AML-193 (cell line): ENCODE measurements at places on chromosomes 3 and 15.

DNA sequence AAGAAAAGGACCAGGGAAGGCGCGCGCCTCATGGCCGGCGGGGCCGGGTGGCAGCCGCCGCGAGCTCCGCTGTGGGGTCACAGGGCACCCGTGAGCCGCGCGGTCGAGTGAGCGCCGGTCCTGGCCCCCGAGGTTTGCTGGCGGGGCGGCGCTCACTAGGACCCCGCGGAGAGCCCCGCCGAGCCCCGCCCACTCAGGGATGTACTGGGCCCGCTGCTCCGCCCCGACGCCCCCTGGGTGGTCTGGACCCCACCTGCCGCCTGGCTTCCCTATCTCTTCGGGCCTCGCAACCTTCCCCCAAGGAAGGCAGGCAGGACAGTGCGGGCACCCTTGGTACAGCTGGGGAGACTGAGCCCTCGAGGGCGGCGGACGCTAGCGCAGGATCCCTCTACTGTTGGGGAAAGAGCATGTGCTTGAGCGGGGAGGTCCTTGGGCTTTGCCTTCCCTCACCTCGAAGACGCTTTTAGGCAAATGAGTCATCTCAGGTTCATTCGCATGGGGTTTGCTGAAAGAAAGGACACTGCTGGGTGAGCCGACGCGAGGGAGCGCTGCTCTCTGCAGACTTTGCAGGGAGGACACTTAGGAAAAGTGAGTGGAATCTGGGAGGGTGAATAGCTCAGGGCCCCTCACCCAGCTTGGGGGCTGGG lies at the start of gene CHRNB4:
TSS of gene CHRNB4 (minus strand) at position 109 of the 647 bp plus-strand sequence. CDS start at position 32, 77 bp downstream.
- no peak for DNase-seq

GRCh38 chr3:98766924-98767323 lies 3.8 kb downstream of the ST3GAL6 start:
- no peak for DNase-seq

GRCh38 chr15:66573348-66573718 lies 7.5 kb upstream of the LCTL start:
- DNase-seq, result no peak

DNA sequence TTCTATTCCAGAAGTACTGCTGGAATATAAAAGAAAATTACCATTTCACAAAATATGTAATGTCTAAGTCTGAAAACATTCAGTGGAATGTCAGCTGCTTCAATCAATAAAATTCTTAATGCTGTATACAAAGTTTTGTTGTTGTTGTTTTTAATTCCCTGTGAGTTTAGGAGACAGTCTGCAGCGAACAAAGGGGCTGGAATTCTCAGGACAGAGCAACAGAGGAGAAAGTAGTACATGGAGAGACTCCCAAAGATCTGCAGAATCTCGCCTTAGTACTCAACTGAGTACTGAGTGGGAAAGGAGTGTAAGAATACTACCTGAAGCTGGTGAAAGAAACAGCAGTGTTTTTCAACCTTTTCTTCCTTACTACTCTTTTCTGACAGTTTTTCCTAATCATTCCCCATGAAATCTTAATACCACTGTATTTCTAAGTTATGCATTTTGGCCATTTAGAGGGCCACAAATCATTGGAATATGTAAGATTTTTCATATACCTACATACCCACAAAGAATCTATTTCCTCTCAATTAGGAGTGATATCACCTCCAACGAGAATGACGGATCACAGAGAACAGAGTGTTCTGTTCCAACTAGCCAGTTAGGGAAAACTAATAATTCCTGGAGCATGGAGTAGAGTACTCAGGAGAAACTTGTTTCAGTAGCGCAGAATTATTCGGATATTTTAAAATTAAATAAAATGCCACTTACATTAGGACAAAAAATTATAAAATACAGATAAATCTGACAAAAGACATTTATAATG lies 16.0 kb downstream of the ANKRD28 start:
- DNase-seq, result no peak

- DNase-seq, result peak; percentile 40
Observed at GRCh38 chr3:29280404-29281093, at the start of gene RBMS3. TSS of gene RBMS3 (plus strand) at chr3:29281071.

- no peak for DNase-seq
Observed at GRCh38 chr3:179156170-179156569, 8.0 kb downstream of the PIK3CA start.

GRCh38 chr15:61659566-61660190 lies 400.6 kb downstream of the VPS13C start:
- no peak for DNase-seq

DNA sequence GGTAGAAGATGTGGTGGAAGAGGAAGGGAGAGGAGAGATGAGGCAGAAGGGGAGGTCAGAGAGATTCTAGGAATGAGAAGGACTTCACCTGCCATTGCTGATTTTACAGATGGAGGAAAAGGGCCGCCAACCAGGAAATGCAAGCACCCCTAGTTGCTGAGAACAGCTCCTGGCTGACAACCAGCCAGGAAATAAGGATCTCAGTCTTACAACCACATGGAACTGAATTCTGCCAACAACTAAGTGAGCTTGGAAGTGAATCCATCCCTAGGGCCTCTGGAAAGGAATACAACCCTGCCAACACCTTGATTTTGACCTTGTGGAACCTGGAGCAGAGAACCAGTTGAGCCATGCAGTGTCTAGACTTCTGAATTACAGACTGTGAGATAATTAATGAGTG lies 86.6 kb downstream of the EDEM1 start:
- no peak for DNase-seq

GRCh38 chr3:185549122-185549521 lies 3.3 kb downstream of the LIPH start:
- DNase-seq, result no peak

- DNase-seq, result no peak
Observed at GRCh38 chr15:75030424-75030823, 7.0 kb downstream of the PPCDC start.

DNA sequence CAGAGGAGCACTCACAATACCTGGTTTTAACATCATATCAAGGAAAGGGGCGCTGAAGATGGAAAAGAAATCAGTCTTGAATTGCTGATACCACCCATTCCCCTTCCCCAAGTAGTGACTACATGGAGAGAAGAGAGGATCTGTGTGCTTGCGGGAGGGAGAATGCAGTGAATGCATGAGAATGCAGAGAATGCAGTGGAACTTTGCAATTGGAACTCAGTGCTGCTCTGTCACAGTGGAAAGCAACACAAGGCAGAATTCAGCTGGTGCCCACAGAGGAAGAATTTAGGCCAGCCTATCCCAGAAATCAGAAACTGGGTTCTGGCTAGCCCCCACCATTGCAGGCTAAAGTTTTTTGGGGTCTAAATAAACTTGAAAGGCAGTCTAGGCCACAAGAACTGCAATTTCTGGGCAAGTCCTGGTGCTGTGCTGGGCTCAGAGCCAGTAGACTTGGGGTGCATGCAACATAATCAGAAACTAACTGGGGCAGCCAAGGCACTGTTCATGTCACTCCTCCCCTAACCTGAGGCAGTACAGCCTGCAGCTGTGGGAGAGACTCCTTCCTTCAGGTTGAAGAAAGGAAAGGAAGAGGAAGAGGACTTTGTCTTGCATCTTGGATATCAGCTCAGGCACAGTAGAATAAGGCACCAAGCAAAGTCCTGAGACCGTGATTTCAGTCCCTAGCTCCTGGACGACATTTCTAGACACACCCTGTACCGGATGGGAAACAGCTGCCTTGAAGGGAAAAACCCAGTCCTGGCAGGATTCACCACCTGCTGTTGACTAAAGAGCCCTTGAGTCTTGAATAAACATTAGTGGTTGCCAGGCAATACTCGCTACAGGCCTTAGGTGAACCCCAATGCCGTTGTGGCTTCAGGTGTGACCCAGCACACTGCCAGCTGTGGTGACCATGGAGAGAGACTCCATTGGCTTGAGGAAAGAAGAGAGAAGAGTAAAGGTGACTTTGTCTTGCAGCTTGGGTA lies 329.3 kb downstream of the TBL1XR1 start:
- no peak for DNase-seq

GRCh38 chr3:9398700-9399336 lies 1.4 kb downstream of the SETD5 start:
- DNase-seq, result peak; percentile 66

DNA sequence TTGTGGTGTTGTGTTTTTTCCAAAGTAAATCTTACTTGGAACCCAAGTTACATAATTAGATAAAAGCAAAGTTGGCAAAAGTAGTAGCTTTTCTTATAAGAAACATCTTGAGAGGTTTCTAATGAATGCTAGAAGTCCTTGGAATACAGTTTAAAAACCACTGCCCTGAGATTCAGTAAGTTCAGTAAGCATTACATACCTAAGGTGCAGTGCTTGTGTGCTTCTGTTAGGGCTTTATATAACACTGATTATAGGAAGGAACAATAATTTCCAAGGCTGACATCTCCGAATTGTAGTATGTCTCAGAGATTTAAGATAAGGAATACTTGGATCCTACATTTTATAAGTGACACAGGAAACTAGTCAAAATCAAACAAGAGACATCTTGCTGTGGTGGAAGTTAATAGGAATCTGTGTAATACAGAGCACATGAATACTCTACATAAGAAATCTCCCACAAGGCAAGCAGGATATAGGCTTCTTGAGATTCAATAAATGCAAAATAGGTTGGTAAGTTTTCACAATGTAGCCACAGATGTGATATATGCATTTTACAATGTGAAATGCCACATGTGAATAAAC lies 268.2 kb downstream of the LSAMP start:
- no peak for DNase-seq

GRCh38 chr3:54705730-54706129 lies 222.1 kb downstream of the LRTM1 start:
- no peak for DNase-seq

DNA sequence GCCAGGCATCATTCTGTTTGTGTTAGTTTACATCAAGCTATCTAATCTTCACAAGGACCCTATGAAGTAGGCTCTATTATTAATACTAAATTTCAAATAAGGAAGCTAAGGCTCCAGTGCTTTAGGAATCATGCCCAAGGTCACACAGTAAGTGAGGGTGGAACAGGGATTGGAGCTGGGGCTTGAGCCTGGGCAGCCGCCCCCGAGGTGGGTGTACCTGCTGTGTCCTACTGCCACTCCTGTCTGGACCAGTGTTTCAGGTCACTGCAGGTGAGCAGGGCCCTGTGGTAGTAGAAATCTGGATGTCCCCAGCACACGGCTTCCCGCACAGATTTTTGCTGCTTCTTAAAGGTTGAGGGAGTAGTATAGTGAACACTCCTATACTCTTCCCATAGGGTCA lies 6.5 kb downstream of the KLF13 start:
- DNase-seq, result no peak

GRCh38 chr3:127264292-127264691 lies 23.6 kb downstream of the PRR20G start:
- no peak for DNase-seq

DNA sequence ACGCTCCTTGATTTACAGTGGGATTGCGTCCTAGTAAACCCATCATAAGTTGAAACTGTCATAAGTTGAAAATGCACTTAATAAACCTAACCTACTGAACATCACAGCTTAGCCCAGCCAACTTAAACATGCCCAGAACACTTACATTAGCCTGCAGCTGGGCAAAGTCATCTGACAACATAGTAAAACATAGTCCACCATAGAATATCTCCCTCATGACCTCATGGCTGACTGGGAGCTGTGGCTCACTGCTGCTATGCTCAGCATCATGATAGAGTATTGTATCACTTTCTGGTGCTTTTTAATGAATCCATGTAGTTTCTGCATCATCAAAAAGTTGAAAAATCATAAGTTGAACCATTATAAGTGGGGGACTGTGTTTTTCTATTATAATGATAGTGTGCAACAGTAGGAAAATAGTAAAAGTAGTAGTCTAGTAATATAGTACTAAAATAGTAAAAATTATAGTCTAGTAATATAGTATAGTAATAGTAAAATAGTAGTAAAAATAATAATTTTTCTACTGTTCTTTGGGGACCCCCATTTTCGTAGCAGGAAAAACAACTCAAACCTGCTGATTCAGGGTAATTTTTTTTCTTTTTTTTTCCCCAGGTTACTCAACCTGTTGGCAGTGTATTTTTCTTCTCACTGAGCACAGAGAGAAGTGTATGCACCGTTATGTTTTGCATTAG lies 233.5 kb downstream of the MYRIP start:
- no peak for DNase-seq

DNA sequence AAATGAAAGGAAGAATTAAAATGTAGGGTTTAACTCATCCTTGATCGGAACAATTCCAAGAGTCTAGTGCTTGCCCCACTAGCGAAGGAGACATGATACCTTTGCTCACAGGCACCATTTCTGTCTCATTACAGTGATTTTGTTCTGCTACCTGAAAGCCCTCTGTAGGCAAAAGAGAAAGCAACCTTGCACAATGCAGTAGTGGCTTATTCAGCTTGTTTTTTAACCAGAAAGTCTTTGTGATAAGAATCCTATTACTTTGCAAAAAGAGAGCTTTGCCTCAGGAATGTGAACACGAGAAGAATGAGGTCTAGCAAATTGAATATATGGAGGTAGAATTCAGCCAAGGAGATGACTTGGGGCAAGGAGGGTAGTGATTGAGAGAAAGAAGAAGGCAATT lies 684.4 kb downstream of the GRM7 start:
- no peak for DNase-seq

DNA sequence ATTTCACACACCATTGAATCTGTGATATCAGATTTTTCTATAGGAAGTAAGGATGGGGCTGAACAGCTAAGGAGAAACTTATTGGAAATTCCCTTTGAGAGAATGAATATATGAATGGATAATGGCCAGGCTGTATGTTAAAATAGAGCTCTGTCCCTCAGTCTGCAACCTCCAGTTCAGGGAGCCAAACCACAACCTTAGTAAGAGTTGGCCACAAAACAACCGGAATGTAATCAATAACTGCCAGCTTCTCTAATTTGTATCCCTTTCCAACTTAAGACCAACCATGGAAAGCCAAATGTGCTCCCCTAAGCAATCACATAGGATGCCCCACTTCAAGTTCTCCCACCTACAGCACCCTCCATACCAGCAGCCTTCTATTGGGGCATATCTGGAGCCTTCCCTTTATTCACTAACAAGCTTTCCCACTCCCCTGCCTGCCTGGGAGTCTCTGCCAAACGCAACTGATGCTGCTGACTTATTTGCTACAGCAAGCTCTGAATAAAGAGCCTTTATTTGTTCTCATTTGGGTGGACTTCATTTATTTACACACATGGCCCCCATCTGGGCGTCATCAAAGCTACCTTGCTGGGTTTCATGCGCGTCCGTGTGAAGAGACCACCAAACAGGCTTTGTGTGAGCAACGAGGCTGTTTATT lies 75.4 kb upstream of the LARS2 start:
- no peak for DNase-seq

- no peak for DNase-seq
Observed at GRCh38 chr3:8887435-8888300, 75.6 kb downstream of the RAD18 start.

- no peak for DNase-seq
Observed at GRCh38 chr3:30356866-30357753, 249.3 kb upstream of the TGFBR2 start.

DNA sequence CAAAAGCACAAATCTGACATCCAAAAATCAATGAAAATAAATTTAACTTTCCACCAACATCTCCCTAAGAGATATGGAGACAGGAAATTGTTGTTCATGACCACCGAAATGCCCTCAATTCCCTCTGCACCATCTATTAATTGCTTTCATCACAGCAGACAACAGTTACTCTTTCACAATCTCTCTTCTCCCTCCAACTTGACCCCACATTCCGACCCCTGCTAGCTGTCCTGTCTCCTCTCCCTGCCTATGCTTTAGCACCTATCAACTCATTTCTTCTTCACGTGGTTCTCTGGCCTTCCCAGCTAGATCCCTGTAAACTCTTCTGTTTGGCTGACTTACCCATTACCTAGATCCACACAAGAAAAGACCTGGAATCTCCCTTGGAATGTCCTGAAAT lies 173.9 kb upstream of the ADAMTS9 start:
- DNase-seq, result no peak

GRCh38 chr3:129746629-129747028 lies 140.2 kb upstream of the PLXND1 start:
- DNase-seq, result no peak

GRCh38 chr3:119913021-119913420 lies 131.1 kb downstream of the NR1I2 start:
- no peak for DNase-seq
